Osteoblast (primary cell): ENCODE measurements at places on chromosomes 3 and 15.

DNA sequence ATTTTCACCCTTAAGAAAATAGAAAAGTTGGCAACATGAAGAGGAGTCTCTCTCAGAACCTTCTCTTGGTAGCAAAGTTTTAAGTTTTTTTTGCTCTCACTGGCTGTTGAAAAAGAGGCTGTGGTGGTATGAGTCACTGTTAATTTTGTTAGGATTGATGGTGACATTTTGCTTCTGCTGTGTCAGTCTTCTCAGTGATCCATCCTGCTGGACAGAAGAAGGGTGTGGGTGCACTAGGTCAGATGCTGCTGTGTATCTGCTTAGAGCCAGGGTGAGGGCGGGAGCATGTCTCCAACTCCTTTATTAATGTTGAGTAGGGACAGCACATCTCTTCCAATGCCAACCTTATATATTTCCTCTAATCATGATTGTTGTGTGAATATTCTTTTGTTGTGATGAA, 369.5 kb downstream of the FEZF2 start:
- peak; percentile 68 for DNase-seq

- no peak for DNase-seq
Observed at GRCh38 chr15:85280203-85280602, 100.2 kb upstream of the AKAP13 start.

GRCh38 chr15:90046911-90047392, 45.8 kb downstream of the ZNF710 start:
- no peak for DNase-seq

DNA sequence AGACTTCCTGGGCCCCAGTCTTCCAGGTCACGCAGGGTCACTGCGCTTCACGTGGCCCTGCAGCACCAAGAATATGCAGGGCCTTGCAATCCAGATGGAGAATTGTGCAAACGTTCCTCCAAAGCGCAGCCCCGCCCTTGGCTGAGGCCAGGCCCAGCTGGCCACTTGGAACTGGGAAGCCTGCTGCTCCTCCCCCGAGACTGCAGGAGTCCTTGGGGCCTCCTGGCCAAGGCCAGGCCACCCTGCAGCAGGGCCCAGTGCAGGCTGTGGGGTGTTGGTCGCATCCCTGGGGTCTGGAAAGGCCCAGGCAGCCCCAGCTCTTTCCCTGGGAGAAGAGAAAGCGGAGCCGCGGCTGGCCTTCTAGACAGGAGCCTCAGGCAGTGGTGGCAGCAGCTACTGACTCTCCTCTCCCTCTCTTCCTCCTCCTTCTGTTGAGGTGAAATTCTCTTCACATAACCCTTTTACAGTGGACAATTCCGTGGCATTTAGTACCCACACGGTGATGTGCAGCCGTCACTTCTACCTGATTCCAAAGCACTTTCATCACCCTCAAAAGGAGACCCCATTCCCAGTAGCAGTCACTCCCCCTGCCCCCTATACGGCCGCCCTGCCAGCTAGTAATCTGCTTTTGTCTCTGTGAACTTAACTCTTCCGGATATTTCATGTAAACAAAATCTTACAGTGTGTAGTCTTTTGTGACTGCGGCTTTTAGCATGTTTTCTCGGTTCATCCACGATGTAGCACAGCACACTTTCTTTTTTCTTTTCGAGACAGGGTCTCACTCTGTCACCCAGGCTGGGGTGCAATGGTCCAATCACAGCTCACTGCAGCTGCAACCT, 103.9 kb downstream of the TMEM266 start:
- peak; percentile 58 for DNase-seq

DNA sequence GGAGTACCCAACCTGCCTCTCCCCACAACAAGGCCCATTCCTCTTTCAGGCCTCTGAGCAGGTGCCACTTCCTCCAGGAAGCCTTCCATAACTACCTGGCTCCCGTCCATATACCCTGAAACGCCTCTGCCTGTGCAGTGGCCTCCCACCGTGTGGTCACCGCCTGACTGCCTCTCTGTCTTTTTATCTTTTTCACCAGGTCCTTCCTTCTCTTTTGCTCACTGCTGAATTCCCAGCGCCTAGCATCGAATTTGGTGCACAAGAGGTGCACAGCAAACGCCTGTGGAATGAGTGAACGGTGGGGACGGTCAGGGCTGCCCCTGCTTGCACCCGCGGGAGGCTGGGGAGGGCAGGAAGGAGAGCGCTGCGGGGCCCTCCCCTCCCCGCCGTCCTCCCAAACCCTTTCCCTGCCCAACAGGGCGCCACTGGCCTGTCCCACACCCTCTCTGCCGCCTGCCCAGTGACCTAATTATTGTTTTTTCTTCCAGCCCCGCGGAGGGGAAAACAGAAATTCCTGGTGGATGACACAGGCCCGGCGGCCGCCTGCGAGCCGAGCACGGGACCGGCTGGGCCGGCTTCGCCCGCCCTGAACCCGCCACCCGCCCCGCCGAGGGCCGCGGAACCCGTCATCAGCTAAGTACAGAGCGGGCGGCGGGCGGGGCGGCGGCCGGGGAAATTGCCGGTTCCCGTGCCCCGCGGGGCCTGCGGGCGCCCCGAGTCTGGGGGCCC, 140.1 kb downstream of the SMAD6 start:
- DNase-seq = peak; percentile 99

GRCh38 chr15:34725556-34725955, 29.2 kb downstream of the GJD2 start:
- no peak for DNase-seq

- peak; percentile 29 for DNase-seq
Observed at GRCh38 chr3:11622586-11623550, 20.8 kb downstream of the VGLL4 start.
